Hypothalamus (tissue), 51 donors: ENCODE measurements at places on chromosomes 1 and 21.

GRCh38 chr1:111272081-111272480 is 18.6 kb upstream of the CHIA start:
- no peak for DNase-seq

DNA sequence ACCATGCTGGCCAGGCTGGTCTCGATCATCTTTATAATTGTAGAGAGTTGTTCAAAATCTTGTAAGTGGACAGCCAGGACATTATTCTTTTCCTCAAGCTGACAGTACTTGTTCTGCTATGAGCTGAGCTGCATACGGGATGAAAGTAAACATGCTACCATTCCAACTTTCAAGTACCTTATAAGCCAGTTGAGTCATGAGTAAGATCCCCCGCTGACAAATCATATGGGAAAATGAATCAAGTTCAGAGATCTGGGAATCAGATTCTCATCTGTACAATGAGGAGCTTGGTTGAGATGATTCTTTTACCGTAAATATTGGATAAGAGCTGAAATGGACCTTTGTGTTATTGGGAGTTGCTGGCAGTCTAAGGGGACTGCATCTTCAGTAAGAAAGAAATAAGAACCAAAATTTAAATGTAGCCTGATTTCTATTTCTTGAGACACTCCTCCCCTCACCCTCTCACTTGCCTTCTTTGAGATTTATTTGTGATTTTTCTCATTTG is 62.7 kb downstream of the CENPF start:
- DNase-seq = no peak

- DNase-seq = no peak
Observed at GRCh38 chr1:105485207-105485606, 1571.3 kb upstream of the PRMT6 start.

- no peak for DNase-seq
Observed at GRCh38 chr1:178625695-178626094, 99.3 kb upstream of the RALGPS2 start.

DNA sequence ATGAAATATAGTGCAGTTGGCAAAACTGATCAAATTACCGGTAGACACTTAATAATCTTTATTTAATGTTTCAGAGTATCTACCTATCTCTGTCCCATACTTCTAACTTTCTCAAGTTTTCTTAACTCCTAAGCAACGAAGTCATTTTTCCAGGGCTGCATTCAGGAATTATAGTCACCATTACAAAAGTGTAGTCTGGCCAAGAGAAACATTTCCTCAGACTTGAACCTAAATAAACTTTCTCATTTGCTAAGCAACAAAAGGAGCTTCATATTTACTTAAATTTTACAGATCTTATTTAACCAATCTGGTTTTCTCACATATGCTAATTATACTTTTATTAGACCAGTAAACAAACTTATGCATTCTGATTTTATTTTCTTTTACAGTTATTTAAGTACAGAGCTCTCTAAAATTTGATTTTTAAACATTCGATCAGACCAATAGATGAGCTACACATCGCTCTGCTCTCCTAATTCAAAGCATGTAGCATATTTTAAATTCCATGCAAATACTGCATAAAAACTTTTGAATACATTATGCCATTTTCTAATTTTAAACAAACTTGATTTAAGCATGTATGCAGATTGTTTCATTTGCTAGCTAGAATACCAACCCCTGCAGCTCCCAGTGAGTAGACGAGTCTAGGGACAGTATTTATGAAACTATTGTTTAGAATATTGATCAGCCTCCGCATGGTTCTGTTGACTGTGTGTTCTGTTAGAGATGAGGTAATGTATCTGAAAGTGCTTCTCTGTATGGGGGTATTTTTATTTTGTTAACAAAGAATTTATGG is 201.4 kb downstream of the CHRM3 start:
- DNase-seq = no peak

DNA sequence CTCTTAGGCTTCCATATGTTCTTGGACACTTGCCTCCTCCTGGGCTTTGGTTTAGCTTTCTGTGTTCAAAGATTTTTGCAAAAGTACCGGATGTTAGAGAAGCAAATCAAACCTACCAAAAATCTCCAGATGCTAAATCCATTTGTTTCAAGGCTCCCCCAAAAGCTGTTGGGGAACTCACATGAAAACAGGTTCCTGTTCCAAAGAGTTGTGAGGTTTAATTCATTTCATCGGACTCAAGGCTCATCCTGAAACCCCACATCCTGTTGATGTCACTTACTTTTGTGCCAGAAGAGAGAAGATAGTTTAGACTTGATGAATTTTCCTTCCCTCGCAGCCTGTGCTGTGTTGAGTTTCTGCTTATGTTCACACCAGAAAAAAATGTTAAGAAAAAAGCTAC is 41.7 kb upstream of the RXRG start:
- DNase-seq = no peak

DNA sequence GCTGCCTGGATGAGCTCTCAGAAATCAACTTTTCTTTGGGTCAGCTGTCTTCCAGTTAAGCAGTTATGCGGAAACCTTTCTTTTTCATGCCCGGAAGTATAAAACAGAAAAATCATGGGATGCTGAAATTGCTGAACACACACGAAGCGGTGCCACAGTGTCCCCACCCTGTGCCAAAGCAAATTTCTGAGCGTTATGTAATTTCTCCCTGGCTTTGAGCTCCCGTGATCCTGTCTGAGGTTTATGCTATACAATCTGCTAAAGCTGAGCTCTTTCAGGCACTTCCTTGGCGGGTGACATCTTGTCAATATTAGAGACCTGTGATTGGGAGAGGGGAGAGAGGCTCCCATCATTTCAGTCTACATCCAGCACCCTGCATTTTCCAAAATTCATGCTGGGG is 201.7 kb downstream of the ROR1 start:
- DNase-seq = no peak

- DNase-seq = no peak
Observed at GRCh38 chr1:150383631-150384324, 19.8 kb downstream of the RPRD2 start.

DNA sequence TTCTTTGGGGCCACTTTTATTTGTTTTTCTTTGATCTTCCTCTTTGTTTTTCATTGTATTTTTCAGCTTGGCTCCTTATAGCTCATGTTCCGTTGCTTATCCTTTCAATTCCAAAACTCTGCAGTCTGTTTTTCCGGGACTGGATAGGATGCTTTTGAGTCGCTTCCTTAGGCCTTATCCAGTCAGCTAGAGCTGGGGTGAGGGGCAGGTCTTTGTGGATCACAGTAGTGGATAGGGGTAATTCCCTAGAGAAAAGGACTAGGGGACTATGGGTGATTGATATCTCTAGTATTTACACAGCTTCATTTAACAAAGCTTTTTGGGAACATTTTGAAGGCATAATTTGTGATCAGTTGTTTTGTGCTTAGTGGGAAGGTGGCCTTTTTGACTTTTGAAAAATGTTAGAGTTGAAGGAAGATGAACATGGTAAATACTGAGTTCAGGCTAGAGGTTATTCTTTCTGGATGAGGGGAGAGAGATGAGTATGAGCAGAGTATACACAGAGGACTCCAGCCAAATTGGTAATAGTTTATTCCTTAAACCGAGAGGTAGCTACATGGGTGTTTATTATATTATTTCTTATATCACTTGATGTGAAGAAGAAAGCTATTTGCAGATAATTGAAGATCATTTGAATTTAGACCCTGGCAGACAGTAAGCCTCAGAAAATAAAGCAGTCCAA is 22.5 kb downstream of the CEP350 start:
- no peak for DNase-seq

GRCh38 chr1:2534687-2535441 is 4.8 kb upstream of the HES5 start:
- no peak for DNase-seq

DNA sequence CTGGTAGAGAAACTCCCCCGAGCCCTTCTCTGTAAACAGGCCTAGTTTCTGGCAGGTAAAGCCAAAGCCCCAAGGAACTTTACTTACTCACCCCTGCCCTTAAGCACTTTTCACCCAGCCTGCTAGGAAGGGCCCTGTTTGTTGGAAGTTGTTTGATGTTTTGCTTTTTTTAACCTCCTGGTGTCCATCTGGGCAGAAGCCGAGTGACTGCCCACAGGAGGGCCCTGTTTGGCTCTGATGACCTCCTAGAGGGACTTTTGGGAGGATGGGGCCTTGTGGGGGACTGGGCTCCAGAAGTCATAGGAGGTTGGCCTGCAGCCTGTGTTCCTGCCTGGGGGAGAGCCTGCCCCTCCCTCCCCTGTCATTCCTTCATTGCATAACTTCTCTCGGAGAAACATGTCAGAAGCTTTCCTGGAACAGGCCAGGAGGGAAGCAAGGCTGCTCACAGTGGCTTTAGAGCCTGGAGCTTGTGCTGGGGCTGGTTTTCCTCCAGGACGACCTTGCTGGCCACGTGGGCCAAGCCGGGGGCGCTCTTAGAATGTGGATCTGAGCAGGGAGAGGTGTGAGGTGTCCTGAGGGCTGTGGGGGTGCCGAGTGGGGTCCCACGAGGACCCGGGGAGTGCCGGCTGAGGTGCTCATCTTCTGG is 33.9 kb downstream of the COQ8A start:
- DNase-seq = no peak

DNA sequence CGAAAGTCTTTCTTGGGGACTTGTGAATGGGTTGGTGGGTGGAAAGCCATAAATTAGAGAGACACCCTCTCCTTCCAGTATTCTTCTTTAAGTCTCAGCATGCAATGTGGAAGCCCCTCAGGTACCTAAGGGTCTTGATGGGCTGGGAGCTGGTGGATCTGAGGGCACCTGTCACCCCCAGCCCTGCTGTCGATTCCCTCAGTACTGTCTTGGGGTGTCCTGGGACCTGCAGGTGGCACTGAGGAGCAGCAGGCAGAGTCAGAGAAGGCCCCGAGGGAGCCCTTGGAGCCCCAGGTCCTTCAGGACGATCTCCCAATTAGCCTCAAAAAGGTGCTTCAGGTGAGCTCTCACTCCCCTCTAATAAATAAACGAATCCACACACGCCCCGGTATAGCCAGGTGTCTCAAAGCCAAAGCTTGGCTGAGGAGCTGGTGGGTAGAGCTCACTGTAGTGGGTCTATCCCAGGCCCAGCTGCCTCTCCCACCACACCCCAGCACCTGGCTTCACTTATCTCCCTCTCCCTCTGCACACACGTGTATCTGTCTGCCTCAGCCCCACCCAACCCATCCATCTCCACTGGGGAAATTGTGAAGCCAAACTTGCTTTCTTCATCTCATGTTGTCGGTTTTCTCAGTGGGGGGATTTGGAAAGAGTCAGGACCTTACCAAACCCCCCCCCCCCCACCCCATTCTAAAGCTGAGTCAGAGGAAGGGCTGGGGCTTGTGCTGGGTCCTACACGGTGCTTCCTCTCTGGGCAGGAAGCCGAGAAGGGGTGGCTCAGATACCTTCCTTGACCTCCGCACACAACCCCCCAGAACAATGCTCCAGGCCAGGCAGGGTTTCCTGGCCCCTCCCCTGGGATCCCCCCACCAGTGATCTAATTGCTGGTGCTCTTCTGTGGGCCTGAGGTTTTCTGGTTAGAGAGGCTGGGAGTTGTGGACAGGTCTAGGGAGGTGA is 1.6 kb downstream of the ADAM15 start:
- no peak for DNase-seq

- no peak for DNase-seq
Observed at GRCh38 chr1:238302646-238303045, 411.9 kb upstream of the ZP4 start.

- DNase-seq = no peak
Observed at GRCh38 chr1:99652881-99653281, 7.0 kb downstream of the PALMD start.

DNA sequence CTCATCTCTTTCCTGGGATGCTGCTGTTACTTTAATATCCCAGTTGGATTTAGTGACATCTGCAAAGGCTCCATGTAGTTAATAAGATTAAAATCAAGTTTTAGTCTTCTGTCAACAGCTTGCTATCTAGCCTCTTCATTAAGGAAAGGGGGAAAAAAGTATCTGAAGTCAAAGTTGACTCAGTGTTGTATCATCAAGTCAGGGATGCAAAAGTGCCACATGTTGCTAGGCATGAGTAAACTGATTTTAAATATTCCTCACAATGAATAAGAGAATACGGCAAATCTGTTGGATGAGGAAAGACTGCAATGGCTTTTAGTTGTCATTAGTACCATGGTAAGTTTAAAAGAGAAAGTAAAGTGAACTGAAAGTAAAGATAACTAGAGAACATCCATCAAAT is 383.2 kb upstream of the ZRANB2 start:
- DNase-seq = no peak

- no peak for DNase-seq
Observed at GRCh38 chr21:8991088-8991907, 1530.1 kb upstream of the TPTE start.

DNA sequence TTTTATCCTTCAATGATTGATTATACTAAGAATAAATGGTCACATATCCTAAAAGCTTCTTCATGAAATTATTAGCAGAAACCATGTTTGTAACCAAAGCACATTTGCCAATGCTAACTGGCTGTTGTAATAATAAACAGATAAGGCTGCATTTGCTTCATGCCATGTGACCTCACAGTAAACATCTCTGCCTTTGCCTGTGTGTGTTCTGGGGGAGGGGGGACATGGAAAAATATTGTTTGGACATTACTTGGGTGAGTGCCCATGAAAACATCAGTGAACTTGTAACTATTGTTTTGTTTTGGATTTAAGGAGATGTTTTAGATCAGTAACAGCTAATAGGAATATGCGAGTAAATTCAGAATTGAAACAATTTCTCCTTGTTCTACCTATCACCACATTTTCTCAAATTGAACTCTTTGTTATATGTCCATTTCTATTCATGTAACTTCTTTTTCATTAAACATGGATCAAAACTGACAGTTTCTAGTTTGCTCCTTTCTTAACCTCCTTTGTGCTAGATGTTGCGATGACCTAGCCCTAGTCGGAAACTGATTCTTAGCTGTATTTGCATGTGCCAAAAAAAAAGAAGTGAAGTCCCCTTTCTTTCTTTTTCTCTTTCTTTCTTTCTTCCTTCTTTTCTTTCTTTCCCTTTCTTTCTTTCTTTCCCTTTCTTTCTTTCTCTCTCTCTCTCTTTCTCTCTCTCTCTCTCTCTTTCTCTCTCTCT is 45.1 kb downstream of the MAP3K7CL start:
- DNase-seq = no peak

- DNase-seq = no peak
Observed at GRCh38 chr1:40395190-40396175, 22.0 kb downstream of the SMAP2 start.

DNA sequence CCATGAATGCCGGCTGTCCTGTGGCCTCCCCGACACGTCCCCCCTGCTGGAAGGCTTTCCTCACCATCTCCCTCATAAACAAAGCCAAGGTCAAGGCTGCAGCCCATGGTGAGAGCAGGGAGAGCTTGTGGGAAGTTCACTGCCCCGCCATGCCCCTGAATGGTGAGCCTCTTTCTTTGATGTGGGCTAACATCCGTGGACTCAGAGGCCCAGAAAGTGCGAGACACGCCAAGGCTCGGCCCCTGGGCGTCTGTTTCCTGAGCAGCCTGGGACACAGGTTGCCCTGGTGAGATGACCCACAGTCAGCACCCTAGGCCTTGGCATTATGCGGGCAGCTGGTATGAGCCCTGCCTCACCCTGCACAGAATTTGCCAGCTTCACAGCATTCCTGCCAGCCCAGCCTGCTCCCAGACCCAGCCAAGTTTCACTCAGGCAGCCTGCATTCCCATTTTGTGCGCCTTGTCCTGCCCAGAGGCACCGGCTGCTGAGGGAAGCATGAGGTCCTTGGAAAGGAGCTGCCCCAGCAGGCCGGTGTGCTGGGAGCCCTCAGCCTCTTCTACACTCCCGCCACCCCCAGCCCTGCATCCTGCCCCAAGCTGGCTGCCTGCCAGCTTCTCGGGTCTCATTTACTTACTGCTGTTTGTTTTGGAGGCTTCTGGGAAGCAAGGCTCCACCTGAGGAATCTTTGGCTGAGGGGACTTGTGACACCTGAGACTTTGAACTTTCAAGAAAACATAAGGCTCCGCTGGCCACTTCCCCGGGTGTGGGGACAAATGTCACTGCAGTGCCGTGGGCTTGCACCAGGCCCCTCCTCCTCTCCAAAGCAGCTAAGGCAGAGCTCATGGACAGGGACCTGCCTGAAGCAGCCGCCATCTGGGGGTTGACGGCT is 31.9 kb downstream of the NEK2 start:
- DNase-seq = peak; percentile 25
